ENCODE measurements at places on chromosomes 7 and 10. TPM values are rescaled to one million over a fixed set of nuclear protein-coding genes. Genes with fewer than 3 reads are reported as not detected.

NKX1-2 gene
- total RNA-seq, result not detected

CFAP69 gene
- total RNA-seq, result 0.60 TPM

TRAPPC14 gene
- 46.9 TPM for total RNA-seq

BMPER gene
- total RNA-seq, result not detected

DNA sequence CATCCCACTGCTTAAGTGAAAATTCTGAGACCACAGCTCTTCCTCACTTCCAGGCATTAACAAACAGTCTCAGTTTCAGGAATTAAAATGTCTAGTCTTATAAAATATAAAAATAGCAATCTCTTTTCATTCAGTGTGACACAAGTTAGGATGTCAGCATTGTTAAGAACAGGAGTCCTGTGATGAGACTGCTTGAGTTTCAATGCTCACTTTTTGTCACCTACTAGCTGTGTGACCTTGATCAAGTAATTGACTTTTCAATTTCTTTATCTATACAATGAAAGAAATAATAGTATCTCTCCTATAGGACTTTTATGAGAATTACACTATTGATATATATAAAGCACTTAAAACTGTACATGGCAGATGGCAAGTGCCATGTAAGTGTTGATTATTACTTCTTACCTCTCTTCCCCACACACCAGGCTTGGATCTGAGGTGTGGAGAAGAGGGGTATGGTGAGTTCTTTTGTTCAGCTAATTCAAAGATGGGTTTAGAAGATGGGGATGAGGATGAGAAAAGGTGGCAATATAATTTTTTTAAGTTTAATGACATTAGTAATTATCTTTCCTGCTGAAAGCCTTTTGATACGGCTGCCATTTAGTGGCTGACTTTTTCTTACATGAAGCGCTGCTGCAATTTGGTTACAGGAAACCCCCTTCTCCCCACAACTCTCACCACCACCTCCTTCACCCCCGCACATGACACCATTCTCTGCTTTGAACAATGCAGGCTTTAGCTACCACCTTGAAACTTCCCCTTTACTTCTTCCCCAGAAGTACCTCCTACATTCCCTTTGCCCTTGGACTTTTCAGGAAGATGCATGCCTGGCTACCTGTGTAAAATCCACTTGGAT, 20.8 kb upstream of the HYAL4 start:
- no peak overlapping the region for H3K4me3 ChIP-seq
- H3K27me3 ChIP-seq, result no peaks in the 10 kb centered on the region
- DNase-seq, result no peak
- no peaks in the 10 kb centered on the region for H3K36me3 ChIP-seq
- H3K27ac ChIP-seq, result no peak overlapping the region
- peaks cover 8% of the 10 kb centered on the region for H3K4me1 ChIP-seq

DNA sequence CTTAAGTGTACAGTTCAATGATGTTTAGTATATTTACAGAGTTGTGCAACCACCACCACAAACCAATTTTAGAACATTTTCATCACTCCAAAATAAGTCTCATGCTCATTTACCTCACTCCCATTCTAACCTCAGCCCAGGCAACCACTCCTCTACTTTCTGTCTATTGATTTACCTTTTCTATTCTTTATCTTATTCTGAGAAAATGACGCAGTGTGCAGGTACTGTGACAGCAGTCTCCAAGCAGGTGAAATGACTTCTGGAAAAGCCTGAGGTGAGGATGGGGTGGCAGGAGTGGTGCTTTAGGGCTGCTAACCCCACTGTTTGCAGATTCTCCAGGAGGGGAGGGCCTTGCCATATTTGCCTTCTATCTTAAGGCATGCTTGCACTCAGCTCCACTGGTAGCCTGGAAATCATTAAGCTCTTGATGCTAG, 39.5 kb downstream of the GARS1 start:
- H3K27me3 ChIP-seq, result no peaks in the 10 kb centered on the region
- H3K27ac ChIP-seq, result no peak overlapping the region
- H3K36me3 ChIP-seq, result no peaks in the 10 kb centered on the region
- H3K4me3 ChIP-seq, result no peak overlapping the region

PIP gene
- total RNA-seq, result not detected

- H3K27ac ChIP-seq, result no peak overlapping the region
- H3K4me3 ChIP-seq, result no peak overlapping the region
- DNase-seq, result no peak
- peaks cover 2% of the 10 kb centered on the region for H3K36me3 ChIP-seq
Measured at GRCh38 chr7:150875791-150876190, 23.5 kb downstream of the AOC1 start.

- peaks cover 5% of the 10 kb centered on the region for H3K4me1 ChIP-seq
- no peaks in the 10 kb centered on the region for H3K36me3 ChIP-seq
- no peaks in the 10 kb centered on the region for H3K27me3 ChIP-seq
Measured at GRCh38 chr10:16949816-16950215, 132.6 kb upstream of the RSU1 start.

- DNase-seq, result no peak
- no peak overlapping the region for H3K27ac ChIP-seq
- H3K4me1 ChIP-seq, result peaks cover 4% of the 10 kb centered on the region
- no peak overlapping the region for H3K4me3 ChIP-seq
- H3K36me3 ChIP-seq, result no peaks in the 10 kb centered on the region
Measured at GRCh38 chr7:149813254-149814035, 24.7 kb upstream of the ZNF862 start.

TMEM60 gene
- total RNA-seq, result 6.3 TPM

DNA sequence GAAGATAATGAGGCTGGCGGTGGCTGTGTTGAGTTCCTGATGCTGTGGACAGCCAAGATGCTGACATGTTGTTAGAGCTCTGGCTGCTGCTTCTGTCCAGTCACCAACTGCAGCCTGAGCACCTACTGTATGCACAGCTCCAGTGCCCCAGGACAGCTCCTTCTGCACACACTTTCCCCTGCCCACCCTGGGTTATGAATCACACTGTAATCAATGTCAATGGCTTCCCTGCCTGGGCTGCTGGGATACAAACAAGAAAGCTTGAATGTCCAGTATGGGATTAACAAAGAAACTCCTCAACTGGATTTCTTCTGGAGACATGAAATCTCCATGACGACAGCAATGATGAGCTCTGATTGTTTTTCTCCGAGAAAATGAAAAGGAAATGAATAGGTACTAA, 172.0 kb downstream of the GFRA1 start:
- no peaks in the 10 kb centered on the region for H3K27me3 ChIP-seq
- no peak for DNase-seq
- no peak overlapping the region for H3K27ac ChIP-seq
- no peaks in the 10 kb centered on the region for H3K36me3 ChIP-seq

DNA sequence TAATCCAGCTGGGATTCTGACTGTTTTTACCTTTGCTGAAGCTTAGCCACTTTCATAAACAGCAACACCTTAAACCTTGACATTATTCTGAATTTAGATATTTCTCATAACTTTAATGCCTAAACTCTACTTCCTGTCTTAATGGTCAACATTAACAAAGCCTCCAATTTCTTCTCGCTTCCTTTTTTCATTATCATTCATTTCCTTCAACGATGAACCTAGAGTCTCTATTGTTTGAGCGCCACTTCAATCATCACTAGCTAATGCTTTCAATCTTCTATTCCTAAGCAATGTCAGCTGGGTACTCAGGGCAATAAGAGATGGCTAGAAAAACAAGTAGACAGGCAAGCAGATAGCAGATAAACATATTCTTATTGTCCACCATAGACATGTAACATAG, 96.6 kb upstream of the TMEM196 start:
- no peaks in the 10 kb centered on the region for H3K36me3 ChIP-seq
- no peaks in the 10 kb centered on the region for H3K4me1 ChIP-seq
- no peak overlapping the region for H3K27ac ChIP-seq
- no peak for DNase-seq

DNA sequence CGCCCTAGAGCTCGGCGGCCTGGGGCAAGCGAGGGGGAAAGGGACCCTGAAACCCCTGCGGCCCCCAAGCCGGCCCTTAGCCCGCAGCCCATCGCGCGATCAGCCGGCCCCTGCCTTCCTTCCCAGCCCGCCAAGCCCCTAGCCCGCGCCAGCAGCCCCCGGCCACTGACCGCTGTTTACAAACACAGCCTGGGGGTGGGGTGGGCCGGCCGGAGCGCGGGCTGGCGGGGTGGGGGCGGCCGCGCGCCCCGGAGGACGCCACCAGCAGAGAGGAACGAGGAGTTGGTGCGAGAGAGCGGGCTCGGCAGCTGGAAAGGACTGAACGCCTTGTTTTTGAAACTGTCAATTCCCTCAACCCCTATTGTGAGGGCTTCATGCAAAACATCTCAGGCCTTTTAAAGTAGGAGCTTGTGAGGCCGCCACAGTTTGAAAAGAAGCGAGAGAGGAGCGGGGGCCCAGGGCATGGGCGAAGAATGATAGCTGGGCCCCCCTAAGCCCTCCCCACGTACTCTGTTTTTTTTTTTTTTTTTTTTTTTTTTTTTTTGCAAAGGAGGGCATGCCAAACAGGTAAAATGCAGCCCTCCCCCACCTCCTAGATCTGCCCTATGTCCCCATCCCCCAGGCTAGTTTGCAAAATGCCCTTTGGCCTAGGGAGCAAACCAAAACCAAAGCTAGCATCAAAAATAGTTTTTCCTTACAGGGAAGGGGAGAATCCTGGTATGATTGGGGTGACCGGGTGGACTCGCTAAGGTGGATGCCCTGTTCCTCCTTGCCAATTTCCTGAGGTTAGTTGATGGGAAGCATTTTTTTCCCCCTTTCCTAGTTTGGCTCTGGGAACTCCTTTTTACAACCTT, 15.0 kb downstream of the SKIDA1 start:
- no peak overlapping the region for H3K4me3 ChIP-seq
- H3K27me3 ChIP-seq, result peaks cover 63% of the 10 kb centered on the region
- H3K4me1 ChIP-seq, result peaks cover under 1% of the 10 kb centered on the region
- no peak for DNase-seq
- no peaks in the 10 kb centered on the region for H3K36me3 ChIP-seq
- no peak overlapping the region for H3K27ac ChIP-seq

DNA sequence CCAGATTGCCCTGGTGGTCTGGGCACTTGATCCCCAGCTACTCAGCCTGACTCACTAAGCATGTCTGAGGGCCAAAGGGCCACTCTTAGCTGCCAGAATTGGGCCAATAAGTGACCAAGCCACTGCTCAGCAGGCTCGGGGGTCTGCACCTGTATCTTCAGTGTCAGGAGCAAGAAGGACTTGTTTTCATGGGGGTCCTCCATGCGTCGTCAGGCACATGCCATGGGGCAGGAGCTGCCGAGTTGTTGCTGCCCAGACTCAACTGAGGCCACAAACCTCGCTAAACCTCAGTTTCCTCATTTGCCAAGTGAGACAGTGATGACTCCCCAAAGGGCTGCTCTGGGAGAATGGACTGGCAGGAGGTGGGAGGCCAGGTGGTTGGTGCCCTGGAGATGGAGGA, 158.6 kb upstream of the GDF10 start:
- H3K4me1 ChIP-seq, result no peaks in the 10 kb centered on the region
- no peaks in the 10 kb centered on the region for H3K36me3 ChIP-seq
- H3K27ac ChIP-seq, result no peak overlapping the region
- H3K27me3 ChIP-seq, result no peaks in the 10 kb centered on the region
- no peak overlapping the region for H3K4me3 ChIP-seq

DNA sequence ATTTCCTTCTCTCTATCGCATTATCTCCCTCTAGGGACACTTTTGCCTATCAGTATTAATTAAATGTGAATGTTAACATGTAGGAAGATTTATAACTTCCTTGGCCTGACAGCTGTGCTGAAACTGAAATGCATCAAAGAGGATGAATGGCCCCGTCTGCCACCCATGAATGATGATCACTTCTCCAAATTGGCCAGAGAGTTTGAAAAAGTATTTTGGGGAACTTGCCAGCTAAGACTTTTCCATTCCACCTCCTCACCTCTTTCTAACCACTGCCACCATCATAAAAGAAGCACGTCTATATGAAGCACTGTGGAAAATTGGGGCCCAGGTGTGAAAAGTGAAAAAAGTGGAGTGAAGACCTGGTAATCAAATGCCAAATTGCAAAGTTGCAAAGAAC, 25.4 kb upstream of the ST8SIA6 start:
- H3K27me3 ChIP-seq, result peaks cover 47% of the 10 kb centered on the region
- no peaks in the 10 kb centered on the region for H3K36me3 ChIP-seq
- H3K4me1 ChIP-seq, result peaks cover 3% of the 10 kb centered on the region

- no peak overlapping the region for H3K4me3 ChIP-seq
- no peak overlapping the region for H3K27ac ChIP-seq
- no peak for DNase-seq
Measured at GRCh38 chr7:94391726-94392392, 2.8 kb upstream of the COL1A2 start.

GRCh38 chr7:91847876-91848588, 32.5 kb downstream of the MTERF1 start:
- H3K4me1 ChIP-seq, result no peaks in the 10 kb centered on the region
- H3K4me3 ChIP-seq, result no peak overlapping the region
- H3K36me3 ChIP-seq, result no peaks in the 10 kb centered on the region
- DNase-seq, result no peak

TRIM50 gene
- total RNA-seq, result not detected

TRIM74 gene
- total RNA-seq, result 1.1 TPM

DNA sequence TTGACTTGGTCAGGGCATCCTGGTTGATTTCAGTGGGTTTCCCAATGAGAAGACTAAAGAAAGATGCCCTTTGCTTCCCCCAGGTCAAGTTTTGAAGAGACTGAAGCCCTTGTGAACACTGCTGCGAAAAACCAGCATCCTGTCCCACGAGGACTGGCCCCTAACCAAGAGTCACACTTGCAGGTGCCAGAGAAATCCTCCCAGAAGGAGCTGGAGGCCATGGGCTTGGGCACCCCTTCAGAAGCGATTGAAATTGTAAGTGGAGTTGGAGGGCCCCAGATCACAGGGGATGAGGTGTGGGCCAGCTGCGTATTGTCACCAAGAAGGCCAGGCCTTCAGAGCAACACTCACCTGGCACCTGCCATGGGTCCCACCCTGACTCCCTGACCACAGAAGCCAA, 43.3 kb upstream of the BTBD16 start:
- no peak for DNase-seq
- H3K27me3 ChIP-seq, result peaks cover 62% of the 10 kb centered on the region
- no peak overlapping the region for H3K4me3 ChIP-seq
- no peak overlapping the region for H3K27ac ChIP-seq

GRCh38 chr7:121904120-121904519, 31.2 kb downstream of the PTPRZ1 start:
- no peak for DNase-seq
- no peak overlapping the region for H3K4me3 ChIP-seq
- H3K27me3 ChIP-seq, result no peaks in the 10 kb centered on the region
- H3K4me1 ChIP-seq, result no peaks in the 10 kb centered on the region
- H3K27ac ChIP-seq, result no peak overlapping the region

Data from T-helper 17 cell (primary cell).